ENCODE measurements at places on chromosomes 3 and 15. TPM values are rescaled to one million over a fixed set of nuclear protein-coding genes. Genes with fewer than 3 reads are reported as not detected.

The LTF gene
- polyA plus RNA-seq, result 3.2 TPM

The PP2D1 gene
- not detected for polyA plus RNA-seq

The CACNA2D2 gene
- 10.2 TPM for polyA plus RNA-seq

The ZDHHC23 gene
- 0.99 TPM for polyA plus RNA-seq

The CLDN11 gene
- 2.6 TPM for polyA plus RNA-seq

- no peak for DNase-seq
Observed at GRCh38 chr15:85579957-85580694, 199.7 kb downstream of the AKAP13 start.

DNA sequence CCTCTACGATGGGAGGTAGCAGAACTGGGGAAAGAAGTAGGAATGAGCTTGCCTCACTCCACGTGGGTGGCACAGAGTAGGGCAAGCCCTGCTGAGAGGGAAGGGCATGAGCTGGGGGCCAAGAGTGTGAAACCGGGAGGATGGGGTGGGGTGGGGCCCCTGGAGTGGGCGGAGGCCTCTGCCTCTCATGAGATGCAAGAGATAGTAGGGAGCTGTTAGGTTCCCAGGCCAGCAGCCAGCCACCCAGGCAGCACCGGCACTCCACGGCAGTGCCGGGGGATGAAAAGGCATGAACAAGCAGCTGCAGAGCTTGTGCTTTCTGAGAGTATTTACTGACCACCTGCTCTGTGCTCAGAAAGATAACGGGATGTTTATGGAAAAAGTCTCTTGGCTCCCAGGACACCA, 24.4 kb upstream of the PLA2G4E start:
- DNase-seq, result no peak

- no peak for DNase-seq
Observed at GRCh38 chr3:142857056-142857455, 31.8 kb downstream of the PCOLCE2 start.

GRCh38 chr3:170162052-170162451, 19.5 kb downstream of the PHC3 start:
- DNase-seq, result no peak

GRCh38 chr3:100165926-100166550, 51.7 kb upstream of the FILIP1L start:
- no peak for DNase-seq

All from muscle of arm (tissue), 14 donors.